Suppressor macrophage (primary cell): ENCODE measurements at places on chromosomes 6 and 20.

DNA sequence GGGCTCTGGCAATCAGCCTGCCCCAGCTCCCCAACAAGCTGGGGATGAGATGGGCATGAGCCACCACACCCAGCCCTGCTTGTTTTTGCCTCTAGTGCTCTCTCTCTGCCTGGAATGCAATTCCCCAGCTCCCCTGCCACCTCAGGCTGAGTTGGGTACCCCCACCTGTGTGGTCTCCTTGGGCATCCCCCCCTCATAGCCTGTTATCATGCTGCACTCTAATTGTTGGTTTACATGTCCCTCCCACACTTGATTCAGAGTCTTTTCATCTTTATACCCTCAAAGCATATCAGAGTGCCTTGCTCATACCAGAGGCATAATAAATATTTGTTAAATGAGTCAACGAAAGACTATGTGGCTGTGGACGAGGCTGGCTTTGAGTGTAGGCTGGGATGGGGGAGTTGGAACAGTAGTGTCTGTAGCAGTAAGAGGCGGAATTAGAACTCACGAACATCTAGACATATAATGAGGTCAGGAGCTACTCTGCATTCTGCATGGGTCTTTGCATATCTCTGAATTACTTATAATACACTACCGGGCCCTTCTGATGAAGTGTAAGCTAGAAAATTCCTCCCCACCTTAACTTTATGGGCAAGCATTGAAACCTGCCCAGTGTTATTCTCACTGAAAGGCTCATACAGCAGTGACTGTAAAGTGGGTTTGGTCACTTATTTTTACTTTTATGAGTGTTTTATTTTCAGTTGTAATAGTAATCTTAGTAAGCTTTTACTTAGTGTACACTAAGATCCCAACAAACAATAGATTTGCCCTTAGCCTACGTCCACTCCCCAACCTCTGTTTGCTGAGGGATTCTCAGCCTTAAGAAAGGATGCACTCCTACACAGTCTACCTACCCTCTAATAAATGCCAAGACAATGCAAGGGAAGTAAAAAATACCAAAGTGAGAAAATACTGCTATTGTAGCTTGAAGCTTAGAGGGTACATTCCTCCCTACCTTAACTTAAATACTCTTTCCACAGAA lies 58.7 kb downstream of the EDN1 start:
- no peak for DNase-seq

DNA sequence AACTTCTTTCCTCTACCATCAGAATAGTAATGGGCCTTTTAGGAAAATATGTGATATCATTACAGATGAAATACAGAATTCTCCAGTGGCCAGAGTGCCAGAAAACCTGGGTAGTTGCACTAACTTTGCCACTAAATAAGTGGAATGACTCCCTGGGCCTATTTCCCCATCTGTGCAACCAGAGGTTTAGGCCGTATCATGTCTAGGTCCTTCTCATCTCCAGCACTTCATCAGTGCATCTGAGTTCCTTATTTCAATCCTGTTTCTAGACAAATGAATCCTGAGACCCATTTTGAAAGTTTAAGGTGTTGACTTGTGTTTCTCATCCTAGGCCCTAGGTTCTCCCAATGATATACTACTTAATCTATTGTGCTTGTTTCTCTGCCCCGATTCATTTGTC lies 236.2 kb downstream of the CD83 start:
- peak; percentile 17 for DNase-seq

- DNase-seq, result peak; percentile 90
These were observed 128.8 kb downstream of the PLCB1 start for GRCh38 chr20:8260837-8261251.

GRCh38 chr6:129183681-129184301 lies 300.9 kb downstream of the LAMA2 start:
- DNase-seq, result no peak

GRCh38 chr6:87082160-87082721 lies 12.7 kb downstream of the CGA start:
- DNase-seq, result no peak

DNA sequence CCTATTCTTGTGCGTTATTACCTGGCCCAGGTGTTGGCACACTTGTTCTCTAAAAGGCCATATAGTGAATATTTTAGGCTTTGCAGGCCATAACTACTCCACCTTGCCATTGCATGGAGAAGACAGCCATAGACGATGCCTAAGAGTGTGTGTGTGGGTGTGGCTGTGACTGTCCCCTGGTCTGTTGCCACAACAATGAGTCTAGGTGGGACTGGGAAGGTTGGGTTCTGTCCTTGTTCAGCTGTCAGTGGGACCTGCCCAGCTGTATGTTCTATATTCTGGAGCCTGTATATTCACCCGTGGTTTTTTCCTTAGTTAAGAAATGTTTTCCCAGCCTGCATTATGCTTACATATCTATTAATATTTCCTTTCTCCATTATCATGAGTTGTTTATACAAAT lies 38.6 kb downstream of the CEP43 start:
- no peak for DNase-seq

DNA sequence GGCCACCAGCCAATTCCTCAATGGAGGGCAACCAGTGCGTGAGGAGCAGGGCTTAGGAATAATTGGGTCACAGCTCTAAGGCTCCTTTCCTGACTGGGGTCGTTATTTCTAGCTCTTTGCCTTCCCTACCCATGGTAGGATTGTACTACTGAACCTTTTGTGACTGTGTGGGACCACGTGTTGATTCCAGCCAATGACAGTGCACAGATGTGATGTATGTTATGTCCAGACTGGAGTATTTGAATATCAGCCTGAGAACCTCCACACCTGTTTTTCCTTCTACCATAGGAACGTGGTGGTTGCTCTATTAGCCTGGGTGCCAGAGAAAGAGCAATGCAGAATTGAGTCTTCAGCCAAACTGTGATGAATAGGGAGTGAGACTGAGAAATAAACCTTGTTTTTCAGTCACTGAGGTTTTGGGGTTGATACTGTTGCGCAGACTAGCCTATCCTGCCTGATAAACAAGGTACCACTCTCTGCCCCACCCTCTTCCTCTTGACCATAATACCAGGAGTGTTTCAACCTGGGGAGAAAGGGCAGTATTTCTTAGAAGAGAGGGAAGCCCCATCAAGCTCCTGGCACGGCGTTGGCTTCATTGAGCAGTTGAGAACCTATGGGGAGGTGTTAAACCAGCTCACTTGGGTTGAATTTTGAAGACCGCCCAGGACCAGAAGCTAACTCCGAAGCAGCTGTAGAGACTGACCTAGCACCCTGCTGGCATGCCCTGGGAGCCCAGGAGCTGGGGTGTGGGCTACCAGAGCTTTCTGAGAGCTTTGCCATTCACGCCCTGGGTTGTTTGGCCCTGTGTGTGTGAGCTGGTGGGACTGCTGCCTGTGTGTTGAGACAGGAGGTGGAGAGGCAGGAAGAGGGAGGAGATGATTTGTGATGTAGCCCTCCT lies 105.5 kb upstream of the BACH2 start:
- no peak for DNase-seq

DNA sequence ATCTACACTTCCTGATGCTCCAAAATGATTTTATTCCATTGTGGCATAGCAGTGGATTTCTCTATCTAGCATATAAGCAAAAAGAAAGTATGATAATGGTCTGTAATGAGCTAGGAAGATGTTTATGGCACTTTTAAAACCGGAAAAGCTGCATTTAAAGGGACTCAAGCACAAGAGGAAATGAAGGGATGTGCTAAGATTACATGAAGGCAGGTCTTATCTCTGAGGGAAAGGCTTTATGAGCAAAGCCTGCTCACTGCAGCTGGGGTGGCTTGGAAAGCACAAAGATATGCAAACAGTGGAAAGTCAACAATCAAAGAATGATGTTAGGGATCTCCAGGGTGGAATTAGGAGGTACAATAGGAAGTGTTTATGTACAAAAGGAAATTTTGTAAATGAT lies 138.2 kb downstream of the TENT5A start:
- no peak for DNase-seq

GRCh38 chr20:62359491-62360121 lies 7.5 kb downstream of the LAMA5 start:
- DNase-seq, result no peak

- no peak for DNase-seq
These were observed 41.8 kb upstream of the DOK5 start for GRCh38 chr20:54433636-54434035.

- no peak for DNase-seq
These were observed 53.0 kb downstream of the ADAT2 start for GRCh38 chr6:143397227-143398222.

GRCh38 chr20:32463642-32464400 lies 105.7 kb downstream of the ASXL1 start:
- no peak for DNase-seq

DNA sequence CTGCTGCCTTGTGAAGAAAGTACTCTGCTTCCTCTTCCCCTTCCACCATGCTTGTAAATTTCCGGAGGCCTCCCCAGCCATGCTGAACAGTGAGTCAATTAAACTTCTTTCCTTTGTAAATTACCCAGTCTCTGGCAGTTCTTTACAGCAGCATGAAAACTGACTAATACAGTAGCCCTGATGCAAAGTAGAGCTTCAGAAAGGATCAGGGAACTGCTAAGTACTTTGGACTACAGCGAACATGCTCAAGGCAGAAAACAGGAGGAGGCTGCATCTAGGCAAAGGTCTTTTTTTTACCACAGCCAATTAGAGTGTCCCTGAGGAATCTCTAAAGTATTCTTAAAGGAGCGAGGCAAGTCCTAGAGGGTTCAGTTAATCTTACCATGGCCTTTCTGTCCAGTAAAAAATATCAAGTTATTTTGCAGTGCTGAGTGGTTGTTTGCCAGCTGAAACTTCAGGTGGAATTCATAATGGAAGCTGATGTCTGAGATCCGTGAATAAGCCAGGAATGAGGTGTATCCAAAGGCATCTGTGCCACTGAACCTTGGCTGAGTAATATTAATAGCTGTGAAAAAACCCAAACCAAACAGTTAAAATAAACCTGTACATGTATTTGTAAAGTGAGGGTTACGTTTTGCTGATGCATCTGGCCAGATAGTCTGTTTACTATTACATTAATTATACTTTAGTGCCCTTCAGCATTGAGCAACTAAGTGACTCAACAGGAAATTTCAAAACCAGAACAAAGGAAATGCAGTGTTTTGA lies 170.4 kb downstream of the PHF3 start:
- peak; percentile 57 for DNase-seq

- no peak for DNase-seq
These were observed 41.6 kb downstream of the CGA start for GRCh38 chr6:87053312-87053711.

DNA sequence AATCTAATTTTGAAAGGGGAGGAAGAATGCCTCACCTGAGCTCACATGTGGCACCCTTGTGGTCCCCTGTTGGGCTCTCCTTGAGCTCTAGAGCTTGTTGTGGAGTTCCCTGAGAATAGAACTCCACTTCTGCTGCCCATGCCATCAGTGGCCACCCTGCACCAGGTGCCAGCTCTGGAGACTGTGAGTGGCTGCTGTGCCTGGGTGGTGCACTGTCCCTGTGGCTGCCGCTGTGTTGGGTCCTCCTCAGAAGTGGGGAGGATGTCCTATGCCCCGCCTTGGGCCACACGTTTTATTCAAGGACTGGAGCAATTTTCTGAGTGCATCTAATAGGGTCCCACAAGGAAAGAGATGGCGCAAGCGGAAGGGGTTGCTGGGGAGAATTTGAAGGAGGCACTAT lies 67.9 kb upstream of the MAP3K7 start:
- DNase-seq, result no peak

- DNase-seq, result no peak
These were observed 31.2 kb downstream of the RIPOR3 start for GRCh38 chr20:50659975-50660670.

- no peak for DNase-seq
These were observed 13.8 kb downstream of the STX16 start for GRCh38 chr20:58664883-58665282.

GRCh38 chr6:41723530-41724227 lies 11.7 kb downstream of the TFEB start:
- DNase-seq, result peak; percentile 98

GRCh38 chr20:31569163-31570020 lies 35.7 kb upstream of the ID1 start:
- peak; percentile 54 for DNase-seq

DNA sequence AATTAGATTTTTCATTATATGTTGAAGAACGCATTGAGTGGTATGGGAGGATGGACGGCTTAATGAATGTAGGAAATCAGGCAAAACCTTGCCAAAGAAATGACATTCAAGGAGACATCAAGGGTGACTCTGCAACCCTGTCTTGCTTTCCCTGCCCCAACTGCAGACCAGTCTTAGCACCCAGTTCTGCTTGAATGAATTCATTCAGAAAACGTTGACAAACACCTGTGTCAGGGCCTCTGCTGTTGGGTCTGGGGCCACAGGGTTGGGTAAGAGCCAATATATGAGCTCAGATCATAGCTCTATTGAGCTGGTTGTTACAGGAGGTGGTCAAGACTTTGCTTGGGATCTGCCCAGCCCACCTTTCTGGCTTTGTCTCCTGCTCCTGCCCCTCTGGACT lies 7.7 kb upstream of the ASXL1 start:
- no peak for DNase-seq

DNA sequence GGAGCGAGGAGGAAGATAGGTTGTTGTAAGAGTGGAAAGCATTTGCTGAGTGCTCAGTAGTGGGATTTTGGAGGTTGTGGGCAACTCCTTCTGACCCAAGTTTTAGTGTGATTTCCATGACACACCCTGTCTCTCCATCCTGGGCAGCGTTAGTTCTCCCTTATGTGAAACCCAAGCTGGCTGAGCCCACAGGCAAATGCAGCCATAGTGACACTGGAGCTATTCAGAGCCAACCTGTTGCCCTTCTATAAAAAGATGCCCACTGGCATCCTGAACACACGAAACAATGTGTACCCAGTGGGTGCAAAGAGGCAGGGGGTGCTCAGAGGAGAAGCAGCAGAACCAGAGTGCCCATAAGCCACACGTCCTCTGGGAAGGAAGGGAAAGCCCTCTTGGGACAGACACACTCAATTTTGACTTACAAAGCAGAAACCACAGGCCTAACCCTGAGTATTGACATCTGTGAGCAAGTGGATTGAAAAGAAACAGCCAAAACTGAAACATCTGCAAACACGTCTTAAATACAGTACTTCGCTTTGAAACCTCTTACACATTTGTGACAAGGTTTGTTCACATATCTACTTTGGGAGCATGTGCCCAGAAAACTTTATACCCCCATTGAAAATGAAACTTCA lies 54.6 kb downstream of the BPIFB1 start:
- no peak for DNase-seq

DNA sequence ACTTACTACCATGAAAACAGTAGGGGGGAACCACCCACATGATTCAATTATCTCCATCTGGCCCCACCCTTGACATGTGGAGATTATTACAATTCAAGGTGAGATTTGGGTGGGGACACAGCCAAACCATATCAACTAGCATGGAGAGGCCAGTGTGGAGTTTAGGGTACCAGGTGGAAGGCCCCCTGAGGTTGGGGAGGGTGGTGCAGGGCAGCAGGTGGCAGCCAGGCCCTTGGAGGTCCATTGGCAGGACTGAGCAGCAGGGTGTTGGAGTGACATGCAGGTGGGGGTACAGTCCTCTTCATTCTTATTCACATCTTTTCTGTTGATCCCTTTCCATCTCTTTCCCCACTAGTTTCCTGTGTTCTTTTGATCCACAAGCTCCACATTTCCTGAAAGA lies 42.9 kb downstream of the PHACTR3 start:
- no peak for DNase-seq

DNA sequence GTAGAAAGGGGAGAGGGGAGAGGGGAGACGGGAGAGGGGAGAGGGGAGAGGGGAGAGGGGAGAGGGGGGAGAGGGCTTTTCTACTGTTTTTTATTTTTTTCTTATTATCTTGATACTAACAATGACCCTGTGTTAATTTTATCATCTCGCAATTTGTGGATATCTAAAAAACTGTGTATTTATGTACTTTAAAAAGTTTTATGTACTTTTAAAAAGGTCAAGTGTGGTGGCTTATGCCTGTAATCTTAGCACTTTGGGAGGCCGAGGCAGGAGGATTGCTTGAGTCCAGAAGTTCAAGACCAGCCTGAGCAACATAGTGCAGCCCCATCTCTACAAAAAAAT lies 5.5 kb upstream of the PRIM2 start:
- DNase-seq, result no peak
